ENCODE measurements at places on chromosomes 16 and 17.

DNA sequence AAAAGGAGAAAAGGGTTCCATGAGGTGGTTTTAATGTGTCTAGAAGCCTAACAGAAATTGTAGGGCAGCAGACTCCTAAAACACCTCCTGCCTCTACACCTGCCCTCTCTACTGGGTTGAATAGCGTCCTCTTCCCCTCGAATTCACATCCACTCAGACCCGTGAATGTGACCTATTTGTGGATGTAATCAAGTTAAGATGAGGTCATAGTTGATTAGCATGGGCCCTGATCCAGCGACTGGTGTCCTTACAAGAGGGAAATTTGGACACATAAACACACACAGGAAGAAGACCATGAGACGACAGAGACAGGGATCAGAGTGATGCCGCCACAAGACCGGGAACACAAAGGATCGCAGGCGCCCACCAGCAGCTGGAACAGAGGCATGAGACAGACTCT is 13.5 kb downstream of the CD300LF start:
- no peak for DNase-seq

DNA sequence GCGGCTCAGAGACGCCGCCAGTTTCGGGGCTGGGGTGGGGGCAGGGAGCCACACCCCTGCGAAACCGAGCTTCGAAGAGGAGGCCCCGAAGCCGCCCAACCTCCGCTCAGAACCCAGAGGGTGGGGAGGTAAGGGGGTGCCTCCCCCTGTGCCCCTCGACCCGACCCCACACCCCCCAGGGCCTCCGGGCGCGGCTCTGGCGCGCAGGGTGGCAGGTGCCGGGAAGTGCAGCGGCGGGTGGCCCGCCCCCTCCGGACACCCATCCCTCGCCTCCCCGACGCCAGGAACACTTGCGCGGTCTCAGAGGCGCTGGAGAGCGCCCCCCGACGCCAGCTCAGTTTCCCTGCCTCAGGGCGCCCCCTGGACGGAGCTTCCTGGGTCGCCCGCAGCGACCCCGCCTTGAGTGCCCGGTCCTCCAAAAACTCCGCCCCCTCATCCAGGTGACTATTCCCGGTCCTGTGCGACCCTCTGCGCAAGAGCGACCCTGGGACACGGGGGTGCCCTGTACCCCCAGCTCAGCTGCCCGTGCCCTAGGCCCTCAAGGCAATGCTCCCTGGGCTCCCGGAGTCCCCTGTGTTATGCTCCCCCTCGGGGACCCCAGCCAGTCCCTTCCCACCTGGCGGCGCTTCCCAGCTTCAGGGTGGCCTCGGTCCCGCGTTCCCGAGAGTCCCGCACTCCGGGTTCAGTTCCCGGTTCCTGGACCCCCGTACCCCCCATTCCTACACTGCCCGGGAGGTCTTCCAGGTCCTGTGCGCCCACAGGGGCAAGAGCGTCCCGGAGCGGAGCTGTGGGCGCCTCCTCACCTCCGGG is 562 bp downstream of the PPL start:
- no peak for DNase-seq

GRCh38 chr17:41835800-41836549 is at the start of gene NT5C3B:
TSS of gene NT5C3B (minus strand) at chr17:41836232. CDS start at chr17:41836193, 39 bp downstream.
- DNase-seq: no peak

- DNase-seq: no peak
Measured at GRCh38 chr17:38724337-38724988, 5.7 kb upstream of the CISD3 start.

GRCh38 chr17:65108152-65108551 is 29.0 kb upstream of the RGS9 start:
- DNase-seq: no peak

GRCh38 chr16:89690392-89690901 is 4.0 kb downstream of the CDK10 start:
- DNase-seq: no peak
